ENCODE measurements at places on chromosomes 3 and 15. TPM values are rescaled to one million over a fixed set of nuclear protein-coding genes. Genes with fewer than 3 reads are reported as not detected.

Gene HYAL2
- 31.0 TPM for total RNA-seq

Gene ISLR
- total RNA-seq, result 0.29 TPM

Gene RBM5
- 62.9 TPM for total RNA-seq

Gene KBTBD12
- total RNA-seq, result not detected

Gene SCN11A
- total RNA-seq, result not detected

Gene CHRNA5
- total RNA-seq, result 25.0 TPM

- no peak for DNase-seq
Observed at GRCh38 chr3:169618894-169619792, 44.4 kb downstream of the MECOM start.

- no peak for DNase-seq
Observed at GRCh38 chr3:34216711-34217335, 418.4 kb downstream of the PDCD6IP start.

DNA sequence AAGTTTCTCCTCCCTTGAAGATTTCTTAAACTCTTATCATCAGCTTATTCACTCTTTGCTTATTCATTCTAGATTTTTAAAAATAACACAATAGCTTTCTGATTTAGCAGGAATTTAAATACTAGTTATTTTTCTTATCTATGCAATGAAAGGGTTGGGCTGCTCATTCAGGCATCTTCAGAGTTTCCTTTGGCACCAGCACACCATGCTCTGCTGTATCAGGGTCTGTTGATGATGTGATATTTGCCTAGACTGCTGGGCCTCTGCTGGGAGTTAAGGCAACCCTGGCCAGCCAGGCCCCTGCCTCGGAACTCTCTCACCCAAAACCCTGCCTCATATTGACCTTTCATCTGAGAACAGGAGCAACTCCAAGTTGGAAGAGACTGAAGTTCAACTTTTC is 35.0 kb downstream of the DRD3 start:
- DNase-seq, result no peak

- DNase-seq, result peak; percentile 54
Observed at GRCh38 chr3:170331143-170331542, 26.4 kb upstream of the SKIL start.

- DNase-seq, result no peak
Observed at GRCh38 chr15:65561934-65562333, 31.7 kb downstream of the HACD3 start.

GRCh38 chr3:63951492-63952247 is 39.5 kb upstream of the SCAANT1 start:
- DNase-seq, result no peak

- DNase-seq, result no peak
Observed at GRCh38 chr3:145942052-145942451, 218.9 kb downstream of the PLOD2 start.

DNA sequence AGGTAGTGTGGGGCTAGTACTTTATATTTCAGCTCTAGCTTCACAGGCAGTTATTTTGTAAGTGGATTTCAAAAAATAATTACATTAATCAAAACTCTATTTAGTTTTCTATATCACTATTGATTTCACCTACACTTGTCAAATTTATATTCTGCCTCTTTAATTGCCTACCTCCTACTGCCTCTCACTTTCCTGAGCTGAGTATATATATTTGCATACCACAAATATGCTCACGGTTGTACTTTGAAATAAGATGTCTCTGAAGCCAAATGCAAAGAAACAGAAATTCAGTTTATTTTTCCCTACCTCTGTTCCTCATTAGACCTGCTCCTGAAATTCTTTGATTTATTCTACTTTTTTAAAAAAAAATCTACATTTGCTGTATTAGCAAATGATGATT is 309.3 kb upstream of the TGFBR2 start:
- no peak for DNase-seq

DNA sequence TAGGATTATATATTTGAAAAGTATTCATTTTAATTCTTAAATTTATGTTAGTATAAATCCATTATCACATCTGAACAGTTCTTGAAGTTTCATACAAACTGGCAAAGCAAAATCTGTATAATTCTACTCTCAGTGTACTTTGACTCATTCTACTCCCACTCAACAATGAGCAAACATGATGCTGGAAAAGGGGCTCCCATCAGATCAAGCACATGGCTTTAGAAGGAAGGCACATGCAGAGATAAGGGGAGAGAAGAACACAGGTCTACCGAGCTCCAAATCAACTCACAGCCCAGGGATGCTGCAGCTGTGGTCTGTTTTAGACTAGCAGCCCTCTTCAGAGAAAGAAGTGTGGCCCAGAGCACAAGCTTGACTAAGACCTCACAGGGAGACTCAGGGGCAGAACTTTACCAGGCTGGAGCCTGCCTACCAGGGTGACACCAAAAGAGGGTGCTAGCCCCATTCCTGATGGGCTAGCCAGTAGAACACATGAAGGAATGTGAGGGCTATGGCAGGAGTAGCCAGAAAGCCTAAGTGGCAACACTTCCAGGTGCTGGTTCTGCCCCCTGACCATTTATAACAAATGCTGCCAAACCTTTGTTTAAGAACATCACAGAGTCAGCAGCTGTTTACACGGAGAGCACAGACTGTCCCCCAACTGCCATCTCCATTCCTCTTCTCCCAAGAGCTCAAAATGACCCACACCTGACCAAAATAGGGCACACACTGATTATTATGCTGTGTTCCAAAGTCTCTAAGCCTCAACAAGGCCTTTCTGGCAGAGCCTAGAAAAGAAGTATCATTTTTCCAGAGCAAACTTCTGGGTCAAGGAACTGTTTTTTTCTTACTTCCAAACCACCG is 19.5 kb downstream of the SEC22C start:
- no peak for DNase-seq

- no peak for DNase-seq
Observed at GRCh38 chr3:119257654-119258410, 17.2 kb upstream of the B4GALT4 start.

DNA sequence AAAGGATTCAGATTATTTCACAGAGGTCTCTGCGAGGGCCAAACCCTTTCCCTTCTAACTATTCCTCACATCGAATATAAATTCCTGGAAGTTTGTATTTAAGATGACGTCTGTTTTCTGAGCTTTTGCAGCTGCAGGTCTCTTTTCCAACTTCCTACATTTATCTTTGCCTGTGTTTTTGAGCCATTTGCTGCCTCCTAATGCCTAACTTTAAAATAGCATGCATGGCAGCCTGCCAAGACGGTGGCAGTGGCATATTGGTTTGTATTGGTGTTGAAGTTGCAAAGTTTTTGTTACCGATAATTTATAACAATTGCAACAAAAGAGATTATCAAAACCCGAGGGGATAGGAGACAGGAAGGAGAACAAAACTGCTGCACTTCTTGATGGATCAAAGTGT is 187.1 kb upstream of the DNAJC19 start:
- peak; percentile 36 for DNase-seq

DNA sequence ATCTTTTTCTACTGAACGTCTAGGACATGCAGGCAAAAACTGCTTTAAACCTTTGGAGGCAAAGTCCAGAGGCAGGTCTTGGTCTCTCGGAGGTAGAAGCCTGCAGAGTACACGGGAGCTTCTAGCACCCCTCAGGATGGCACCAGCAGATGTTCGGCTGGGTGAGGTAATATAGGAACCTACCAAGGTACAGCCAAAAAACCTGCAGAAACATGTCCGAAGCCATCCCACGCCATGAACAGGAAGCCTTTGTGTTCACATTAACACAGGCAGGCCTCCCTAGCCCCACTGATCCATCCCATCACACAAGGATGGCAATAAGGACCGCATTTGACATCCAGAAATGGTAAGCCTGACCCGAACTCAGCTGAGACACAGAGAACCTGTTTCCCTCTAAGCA is 157.9 kb upstream of the HES1 start:
- DNase-seq, result no peak

GRCh38 chr3:124818398-124819091 is 68.6 kb downstream of the ITGB5 start:
- DNase-seq, result no peak

GRCh38 chr3:134527037-134527436 is 41.2 kb downstream of the CEP63 start:
- DNase-seq, result peak; percentile 34

DNA sequence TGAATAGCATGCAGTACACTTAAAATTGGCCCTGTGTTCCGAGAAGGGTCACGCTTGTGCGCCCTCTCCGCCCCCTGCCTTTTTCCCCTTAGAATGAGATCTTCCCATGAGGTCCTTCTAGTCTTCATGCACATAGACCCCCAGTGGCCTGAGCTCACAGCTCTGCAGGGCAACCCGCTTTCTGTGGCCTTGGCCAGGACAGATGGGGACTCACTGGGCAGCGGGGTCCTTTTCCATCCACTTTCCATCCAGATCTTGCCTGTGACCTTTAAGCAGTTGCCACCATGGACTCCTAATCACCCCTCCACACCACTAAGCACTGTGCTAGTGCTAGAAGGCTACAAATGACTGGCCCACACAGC is 244.4 kb downstream of the UACA start:
- no peak for DNase-seq

- no peak for DNase-seq
Observed at GRCh38 chr3:41525303-41526064, 326.2 kb downstream of the CTNNB1 start.

GRCh38 chr3:52242039-52242438 is 3.1 kb upstream of the TWF2 start:
- DNase-seq, result no peak

DNA sequence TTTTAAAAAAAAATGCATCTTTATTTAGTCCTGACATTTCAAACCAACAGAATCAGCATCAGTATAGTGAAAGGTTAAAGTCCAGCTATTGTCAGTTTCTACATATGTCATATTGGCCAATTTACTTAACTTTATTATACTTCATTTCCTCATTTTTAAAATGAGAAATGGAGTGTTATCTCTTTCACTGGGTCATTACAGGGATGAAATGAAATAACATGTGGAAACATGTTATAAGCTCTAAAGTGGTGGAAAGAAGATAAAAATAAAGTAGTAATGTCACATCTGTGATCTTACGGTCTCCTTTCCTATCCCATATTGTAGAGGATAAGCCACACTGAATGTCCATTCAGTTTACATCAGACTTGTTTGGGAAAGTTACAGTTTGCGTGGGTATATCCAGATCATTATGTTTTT is 780.1 kb downstream of the TUSC7 start:
- no peak for DNase-seq

DNA sequence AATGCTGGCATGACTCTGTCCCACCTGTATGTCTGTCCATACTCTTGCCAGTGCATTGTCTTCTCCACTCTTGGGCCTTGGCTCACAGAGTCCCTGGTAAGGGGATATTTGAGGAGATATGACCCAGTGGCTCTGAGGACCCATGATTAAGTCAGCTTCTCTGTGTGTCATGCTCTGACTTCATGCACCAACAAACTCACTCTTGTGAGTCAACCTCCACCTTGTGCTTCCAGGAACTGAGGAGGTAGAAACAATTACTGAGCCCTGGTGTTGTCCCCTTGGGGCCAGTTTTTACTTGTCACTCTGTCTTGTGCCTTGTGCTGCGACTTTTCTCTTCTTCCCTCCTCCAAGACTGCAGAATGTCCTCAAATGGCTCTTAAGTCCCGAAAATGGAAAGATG is 127.1 kb downstream of the ABHD5 start:
- peak; percentile 7 for DNase-seq

- no peak for DNase-seq
Observed at GRCh38 chr3:47849699-47850563, 47.0 kb downstream of the DHX30 start.

- DNase-seq, result no peak
Observed at GRCh38 chr3:8595695-8596115, 48.9 kb downstream of the SSUH2 start.

DNA sequence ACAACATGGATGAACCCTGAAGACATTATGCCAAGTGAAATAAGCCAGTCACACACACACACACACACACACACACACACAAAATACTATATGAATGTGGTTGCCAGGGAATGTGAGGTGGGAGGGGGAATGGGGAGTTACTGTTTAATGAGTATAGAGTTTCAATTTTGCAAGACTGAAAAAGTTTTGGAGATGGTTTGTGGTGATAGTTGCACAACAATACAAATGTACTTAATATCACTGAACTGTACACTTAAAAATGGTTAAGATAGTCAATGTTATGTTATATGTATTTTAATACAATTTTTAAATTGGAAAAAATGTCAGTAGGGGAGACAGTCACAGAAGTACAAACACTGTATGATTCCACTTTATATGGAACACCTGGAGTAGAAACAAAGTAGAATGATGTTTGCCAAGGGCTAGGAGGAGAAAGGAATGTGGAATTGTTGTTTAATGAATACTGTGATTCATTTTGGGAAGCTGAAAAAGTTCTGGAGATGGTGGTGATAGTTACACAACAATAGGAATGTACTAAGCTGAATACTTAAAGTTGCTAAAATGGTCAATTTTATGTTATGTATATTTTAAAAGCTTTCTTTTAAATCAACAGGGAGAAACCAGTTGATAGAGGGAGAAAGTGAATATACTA is 76.6 kb downstream of the RPL39L start:
- peak; percentile 17 for DNase-seq

GRCh38 chr3:4413467-4413866 is 53.6 kb downstream of the SUMF1 start:
- no peak for DNase-seq

- peak; percentile 32 for DNase-seq
Observed at GRCh38 chr15:38297623-38298388, 45.2 kb downstream of the SPRED1 start.

DNA sequence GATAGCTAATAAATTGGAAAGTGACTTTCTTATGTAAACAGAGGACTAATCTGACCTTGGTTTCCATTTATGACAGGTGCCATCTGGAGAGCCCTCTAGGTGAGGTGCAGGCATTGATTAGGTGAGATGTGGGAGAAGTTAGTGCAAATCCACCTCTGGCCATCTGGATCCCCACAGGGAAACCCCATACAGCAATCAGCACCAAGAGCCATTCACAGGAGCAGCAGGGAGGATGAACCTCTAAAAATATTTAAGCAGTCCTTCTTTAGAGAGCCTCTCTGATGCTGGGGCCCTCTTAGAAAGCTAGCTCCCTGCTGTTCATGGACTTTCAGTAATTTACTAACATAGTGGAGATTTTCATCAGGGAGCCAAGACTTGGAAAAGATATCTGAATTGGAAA is 69.3 kb downstream of the CLSTN2 start:
- no peak for DNase-seq

DNA sequence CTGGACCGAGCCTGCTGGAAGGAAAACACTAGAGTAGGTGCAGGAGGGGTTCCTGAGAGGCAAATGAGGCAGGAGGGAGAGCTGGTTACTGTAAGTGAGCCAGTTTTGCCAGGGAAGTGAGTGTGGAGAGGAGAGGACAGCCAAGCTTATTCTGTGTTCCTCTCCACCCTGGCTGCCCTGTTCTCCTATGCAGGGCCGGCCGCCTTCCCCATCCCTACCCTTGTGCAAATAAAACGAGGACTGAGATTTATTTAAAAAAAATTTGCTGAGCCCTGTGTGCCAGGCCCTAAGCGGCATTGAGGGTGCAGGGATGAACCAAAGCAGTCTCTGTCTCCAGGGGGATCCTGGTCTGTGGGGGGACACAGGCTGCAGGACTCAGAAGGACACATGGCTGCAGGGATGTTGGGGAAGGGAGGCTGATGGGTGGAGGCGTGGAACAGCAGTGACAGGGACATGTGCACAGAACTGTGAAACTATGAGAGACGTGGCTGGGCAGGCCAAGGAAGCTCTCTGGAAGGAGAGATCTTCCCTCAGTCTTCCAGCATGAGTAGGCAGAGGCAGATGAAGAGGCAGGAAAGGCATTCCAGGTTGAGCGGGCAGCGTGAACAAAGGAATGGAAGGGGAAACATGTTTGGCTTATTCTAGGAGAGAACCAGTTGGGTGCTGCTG is 12.1 kb downstream of the CORO2B start:
- no peak for DNase-seq
